RWPE1 (cell line): ENCODE measurements at places on chromosomes 3 and 15.
A peak's percentile ranks its signal among the peaks of the same experiment; 100 is the strongest.

GRCh38 chr15:77546050-77546501 is 86.6 kb downstream of the LINGO1 start:
- peak; percentile 44 for DNase-seq

DNA sequence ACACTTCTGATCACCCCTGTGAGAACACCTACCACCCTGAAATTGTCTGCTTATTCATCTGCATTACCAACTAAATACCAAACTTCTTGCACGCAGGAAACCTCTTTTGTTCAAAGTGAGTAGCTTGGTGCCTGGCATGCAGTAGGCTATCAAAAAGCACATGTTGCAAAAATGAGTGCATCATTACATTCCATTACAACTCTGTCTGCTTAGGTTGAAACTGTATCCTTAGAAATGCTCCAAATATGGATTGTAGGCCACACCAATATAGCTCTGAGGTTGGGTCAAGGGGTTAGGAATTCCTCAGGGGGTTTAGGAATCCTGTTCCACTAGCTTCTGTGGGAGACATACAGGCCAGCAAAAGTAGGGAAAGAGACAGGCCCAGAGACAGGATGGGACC is 107.2 kb downstream of the THRB start:
- no peak for DNase-seq

DNA sequence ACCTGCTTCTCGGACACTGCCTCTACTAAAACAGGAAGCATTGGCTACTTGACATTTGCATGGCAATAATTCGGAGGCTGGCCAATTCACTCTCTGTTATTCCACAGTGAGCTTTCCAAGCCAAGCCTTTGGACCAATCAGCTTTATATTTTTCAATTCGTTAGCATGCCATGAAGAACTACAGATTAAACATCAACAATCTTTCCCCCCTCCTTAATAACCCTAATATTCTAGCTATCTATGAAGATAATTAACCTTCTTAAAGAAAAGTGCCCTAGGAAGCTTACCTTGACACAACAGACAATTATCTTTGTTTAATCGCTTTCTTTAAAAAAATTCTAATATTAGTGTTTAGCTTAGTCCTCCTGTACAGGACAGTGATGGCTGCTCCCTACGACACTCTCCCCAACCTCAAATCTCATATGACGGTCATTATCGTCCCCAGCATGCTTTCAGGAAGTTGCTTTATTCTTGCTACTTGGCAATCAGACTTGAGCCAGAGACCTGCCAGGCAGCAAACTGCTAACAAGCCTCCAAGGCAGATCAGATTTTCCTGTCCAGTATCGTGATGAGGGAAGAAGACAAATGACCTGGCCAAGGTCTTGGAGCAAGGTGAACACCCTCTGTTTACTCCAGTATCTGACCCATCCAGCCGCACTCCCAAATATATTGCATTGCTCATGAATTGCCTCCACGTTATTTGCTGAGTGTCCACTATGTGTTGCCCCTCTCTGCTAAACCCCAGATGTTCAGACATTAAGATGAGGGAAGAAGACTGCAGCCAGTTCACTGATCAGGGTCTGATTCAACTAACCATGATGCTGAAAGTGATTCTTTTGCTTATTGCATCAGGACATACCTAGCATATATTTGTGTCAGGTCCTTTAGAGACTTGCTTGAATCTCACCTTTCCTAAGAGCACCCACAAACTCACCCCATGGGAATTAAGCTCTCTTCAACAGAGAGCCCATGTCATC is 68.1 kb upstream of the LPP start:
- DNase-seq = no peak

DNA sequence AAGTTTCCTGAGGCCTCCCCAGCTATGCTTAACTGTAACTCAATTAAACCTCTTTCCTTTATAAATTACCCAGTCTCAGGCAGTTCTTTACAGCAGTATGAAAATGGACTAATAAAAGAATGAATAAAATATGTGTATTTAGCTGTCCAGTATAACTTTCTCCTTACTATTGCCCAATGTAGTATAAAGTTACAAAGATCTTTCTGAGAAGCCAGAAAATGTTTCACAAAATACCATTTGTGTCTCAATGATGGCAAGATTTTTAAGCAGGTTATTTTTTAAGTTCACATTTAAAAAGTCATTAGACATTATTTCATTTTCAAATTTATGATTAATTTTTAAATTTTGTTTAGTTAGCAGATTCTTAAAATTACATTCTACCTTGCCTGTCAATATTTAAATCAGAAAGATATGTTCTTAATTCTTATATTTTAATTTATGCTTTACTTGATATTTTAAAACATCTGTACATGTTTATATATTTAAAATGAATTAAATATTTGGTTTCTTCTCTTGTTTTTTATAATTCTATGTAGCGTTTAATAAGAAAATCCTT is 189.2 kb downstream of the GBE1 start:
- no peak for DNase-seq

DNA sequence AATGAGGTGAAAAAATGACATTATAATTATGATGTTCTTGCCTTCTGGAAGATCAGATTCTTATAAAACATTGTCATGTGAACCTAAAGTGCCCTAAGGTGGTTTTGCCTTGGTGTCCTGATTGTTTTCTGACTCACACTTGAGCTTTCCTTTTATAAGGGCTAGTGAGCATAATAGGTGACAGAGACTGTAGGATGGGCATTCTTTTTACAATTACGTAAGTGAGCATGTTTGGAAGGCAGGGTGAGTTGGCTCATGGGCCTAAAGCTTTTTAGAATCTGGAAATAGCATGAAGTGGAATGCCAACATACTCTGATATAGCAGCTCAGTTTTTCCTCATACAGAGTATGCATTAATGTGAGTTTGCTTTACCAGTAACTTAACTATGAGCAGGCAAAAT is 41.2 kb downstream of the CRYBG3 start:
- DNase-seq = peak; percentile 30

- DNase-seq = no peak
Measured at GRCh38 chr3:33231756-33232465, 13.3 kb upstream of the SUSD5 start.
